ENCODE measurements at places on chromosomes 6 and 20. TPM values are rescaled to one million over a fixed set of nuclear protein-coding genes. Genes with fewer than 3 reads are reported as not detected.

Gene TCP11
- not detected for total RNA-seq

Gene MUCL3
- total RNA-seq: not detected

Gene NRN1
- total RNA-seq: 16.4 TPM

Gene CBLN4
- total RNA-seq: not detected

Gene C2
- total RNA-seq: 0.51 TPM

Gene CRISP3
- not detected for total RNA-seq

Gene SPATA25
- 0.96 TPM for total RNA-seq

Gene ENPP1
- total RNA-seq: not detected

Gene RTEL1
- 38.1 TPM for total RNA-seq

Gene ZSCAN23
- total RNA-seq: 1.6 TPM

Gene ID1
- 0.35 TPM for total RNA-seq

Gene SLC2A10
- total RNA-seq: not detected

Gene PDE7B
- total RNA-seq: 2.0 TPM

Gene GRM1
- not detected for total RNA-seq

Gene POLR3F
- 7.6 TPM for total RNA-seq

Gene CCM2L
- total RNA-seq: not detected

Gene HSP90AB1
- total RNA-seq: 401 TPM

Gene RNF39
- not detected for total RNA-seq

Gene DSP
- 0.15 TPM for total RNA-seq

Gene SULF2
- total RNA-seq: 3.3 TPM

Gene CD2AP
- total RNA-seq: 30.6 TPM

Gene TUBB2B
- not detected for total RNA-seq
